Left hindlimb (tissue), 1 donor: ENCODE measurements at places on chromosomes 12 and 14.

- DNase-seq, result no peak
Observed at GRCh38 chr12:104182144-104182543, 33.4 kb upstream of the TXNRD1 start.

DNA sequence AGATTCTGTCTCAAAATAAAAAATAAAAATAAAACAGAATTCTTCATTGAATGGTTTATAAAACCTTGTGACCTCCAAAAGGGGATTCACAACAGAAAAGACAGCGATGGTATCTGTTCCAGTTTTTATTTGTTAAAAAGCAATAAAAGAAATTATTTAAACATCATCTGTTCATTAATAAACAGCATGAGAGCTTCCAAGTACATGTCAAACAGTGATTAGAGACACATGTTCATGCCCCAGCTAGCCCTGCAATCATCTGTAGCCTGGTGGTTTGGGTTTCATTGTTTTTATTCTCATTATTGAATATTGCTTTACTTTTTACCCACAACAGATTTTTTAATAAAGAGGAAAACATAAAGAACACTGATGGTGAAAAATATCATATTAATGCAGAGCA is 173.3 kb downstream of the ANO2 start:
- DNase-seq, result no peak

DNA sequence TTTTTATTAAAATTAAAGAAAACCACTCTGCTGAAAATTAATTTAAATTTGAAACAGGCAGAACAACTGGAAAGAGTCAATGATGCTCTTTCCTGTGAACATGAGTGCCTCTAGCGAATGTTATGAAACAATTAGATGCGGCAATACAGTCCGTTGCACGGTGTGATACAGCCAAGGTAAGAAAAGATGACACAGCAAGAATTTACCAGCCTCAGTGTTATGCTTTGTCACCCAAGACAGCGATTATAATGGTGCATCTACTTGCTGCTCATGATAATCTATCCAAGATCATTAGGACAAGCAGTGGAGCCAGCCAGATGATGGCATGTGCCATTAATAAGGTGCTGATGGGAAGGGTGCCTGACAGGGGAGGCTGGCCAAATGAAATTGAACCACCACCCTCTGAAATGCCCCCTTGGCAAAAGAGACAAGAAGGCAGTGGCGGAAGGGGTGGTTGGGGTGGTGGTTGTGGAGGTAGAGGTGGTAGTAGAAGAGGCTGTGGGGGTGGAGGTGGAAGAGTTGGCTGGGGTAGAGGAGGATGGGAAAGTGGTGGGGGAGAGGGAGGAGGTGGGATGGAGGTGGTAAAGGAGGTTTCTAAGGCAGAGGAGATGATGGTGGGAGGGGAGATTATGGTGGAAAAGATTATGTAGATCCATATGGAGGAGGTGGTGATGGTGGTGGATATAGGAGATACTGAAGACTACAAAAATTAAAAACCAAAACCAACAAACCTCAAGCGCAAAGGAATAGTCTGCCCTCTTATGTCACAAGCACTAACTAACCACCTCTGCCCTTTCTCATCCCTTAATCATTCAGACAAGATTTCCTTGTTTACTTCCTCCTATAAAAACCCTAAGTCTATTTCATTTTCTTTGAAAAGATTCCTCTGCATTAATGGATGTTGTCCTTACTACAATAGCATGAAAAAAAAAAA is 4.0 kb upstream of the RESF1 start:
- no peak for DNase-seq

DNA sequence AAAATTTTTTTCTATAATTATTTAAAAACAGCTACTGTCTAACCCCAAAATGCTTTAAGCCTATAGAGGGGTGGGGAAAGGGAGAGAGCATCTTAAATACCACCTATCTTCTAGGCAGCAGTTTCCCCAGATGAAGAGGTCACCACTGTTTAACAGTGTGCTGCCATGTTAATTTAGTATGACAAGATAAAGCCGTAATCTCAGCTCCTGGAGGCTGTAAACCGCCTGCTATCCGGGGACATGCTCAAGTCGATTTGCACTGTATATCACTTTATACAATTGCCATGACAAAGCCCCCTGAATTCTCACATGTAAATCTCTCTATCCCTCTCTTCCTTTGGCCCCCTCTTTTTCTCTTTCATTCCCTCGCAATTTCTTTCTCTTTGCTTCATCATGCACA is 68.5 kb downstream of the SOX5 start:
- DNase-seq, result no peak

GRCh38 chr14:103634156-103634555 is 5.1 kb downstream of the KLC1 start:
- DNase-seq, result no peak

GRCh38 chr12:15429262-15429661 is 107.0 kb downstream of the PTPRO start:
- no peak for DNase-seq

- DNase-seq, result no peak
Observed at GRCh38 chr12:125614058-125614457, 548.8 kb downstream of the AACS start.

GRCh38 chr14:36996133-36996856 is 176.1 kb downstream of the SLC25A21 start:
- DNase-seq, result no peak

DNA sequence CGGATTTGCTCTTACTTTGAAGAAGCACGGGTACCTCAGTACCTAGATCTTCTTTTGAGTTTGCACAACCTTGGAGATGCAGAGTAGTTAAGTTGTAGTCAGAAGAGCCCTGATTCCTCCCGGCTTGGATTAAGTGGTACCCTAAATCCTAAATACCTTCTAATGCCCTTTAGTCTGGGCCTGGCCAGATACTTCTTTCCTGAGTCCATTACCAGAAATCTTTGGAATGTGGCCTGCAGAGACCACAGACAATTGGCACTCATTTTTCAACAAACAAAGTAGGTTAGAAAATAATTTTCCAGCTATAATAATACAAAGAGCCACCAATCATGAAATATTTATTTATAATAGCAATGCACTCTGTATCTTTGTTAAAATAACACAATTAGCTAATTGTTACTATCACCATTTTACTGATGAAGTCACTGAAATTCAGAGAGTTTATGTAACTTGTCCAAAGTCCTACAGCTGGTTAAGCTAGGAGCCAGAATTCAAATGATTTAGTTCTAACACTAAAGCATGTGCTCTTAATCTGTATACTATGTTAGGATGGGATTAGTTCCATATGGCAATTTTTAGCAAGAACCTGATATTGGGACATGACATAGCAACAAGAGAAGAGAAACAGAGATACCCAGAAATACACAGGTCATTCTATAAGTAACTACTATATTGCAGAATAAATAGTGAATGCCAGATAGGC is 132.1 kb upstream of the PDZRN4 start:
- DNase-seq, result no peak

DNA sequence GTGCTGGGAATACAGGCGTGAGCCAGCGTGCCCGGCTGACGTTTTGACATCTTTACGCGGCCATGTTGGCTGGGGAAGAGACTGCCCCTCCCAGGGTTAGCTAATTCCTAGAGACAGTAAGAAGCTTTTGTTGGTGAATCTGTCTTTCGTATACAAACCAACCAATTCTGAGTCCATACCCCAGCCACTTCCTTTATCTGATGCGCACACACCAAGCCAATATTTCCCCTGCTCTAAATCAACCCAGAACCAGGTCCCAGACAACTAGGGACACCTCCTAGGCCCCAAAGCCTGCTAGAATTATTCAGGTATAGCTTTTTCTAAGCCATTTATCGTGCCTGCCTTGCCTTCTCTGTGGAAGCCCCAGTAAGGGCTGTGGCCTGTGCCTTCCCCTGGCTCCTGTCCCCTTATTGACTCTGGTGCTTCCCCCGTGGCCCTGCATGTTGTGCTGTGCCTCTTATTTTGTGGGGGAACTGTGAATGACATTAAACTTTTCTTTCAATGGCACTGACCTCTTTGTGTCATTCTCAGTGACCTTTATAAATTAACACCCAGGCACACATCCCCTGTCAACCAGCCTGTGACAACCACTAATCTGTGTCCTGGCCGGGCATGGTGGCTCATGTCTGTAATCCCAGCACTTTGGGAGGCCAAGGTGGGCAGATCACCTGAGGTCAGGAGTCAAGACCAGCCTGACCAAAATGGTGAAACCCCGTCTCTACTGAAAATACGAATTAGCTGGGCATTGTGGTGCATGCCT is 10.7 kb upstream of the EVL start:
- DNase-seq, result no peak

DNA sequence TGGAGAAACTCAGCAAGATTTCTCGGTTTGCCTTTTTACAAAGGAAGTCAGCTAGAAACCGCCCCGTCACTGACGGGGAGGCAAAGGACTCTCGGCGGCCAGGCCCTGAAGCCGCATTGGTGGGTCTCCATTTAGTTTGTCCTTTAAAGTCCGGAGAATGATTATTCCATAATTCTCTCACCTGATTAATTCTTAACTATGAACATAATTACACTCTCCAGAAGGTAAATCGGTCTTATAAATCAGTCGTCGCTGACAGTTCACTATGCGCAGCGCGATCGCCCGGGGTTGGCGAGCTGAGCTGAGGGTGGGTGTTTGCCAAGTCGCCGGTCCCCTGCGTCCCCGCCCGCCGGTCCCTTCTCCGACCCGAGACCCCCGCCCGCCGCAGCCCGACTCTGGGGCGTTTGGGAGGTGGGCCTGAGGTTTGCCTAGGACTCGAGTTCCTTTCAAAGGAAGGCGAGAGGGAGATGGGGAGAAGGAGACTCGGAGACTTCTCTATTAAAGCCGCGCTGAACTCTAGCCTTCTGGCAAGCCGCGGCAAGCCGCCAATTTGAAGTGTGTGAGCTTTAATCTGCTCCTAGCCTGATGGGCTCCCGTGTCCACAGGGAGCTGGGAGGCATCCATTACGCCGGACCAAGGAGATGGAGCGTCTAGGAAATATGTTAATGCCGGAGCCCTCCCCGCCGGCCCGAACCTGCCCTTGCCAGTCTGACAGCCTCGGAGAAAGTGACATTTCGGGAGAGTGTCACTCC is 392.9 kb downstream of the NOVA1 start:
- peak; percentile 61 for DNase-seq

DNA sequence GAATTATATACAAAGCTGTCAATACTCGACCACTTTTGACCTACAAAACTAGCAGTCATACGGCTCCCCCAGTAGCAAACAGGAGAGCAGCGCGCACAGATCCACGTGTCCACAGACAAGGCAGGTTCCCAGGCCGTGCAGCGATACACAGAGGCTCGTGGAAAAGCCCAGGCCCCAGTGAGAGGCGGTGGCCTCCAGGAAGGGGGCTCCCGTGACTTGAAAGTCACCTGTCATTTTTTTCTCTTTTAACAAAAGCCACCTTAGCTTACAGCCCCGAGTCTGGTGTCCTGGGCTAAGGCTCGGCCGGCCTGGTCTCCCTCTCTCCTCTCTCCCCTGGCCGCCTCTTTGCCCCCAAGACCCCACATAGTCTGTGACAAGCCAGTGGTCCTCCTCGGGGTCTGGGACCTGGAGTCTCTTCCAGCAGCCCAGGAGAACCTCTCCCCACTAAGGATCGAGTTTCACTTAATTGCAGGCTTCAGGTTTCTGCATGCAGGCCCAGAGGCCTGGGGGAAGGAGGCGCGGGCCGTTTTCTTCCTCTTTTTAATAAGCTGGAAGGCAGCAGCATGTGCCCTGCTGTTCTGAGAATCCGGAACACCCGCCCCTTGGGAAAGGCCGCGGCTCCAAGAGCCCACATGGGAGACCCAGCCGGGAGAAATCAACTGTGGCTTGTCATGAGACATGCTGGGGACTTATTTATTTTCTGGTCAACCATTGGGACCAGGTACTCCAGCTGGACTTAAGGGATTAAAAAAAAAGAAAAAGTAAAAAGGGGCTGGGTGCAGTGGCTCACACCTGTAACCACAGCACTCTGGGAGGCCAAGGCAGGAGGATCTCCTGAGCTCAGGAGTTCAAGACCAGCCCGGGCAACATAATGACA is 15.9 kb downstream of the NCOR2 start:
- DNase-seq, result peak; percentile 69

- no peak for DNase-seq
Observed at GRCh38 chr12:109855377-109855776, 22.2 kb upstream of the TRPV4 start.

- no peak for DNase-seq
Observed at GRCh38 chr12:108327621-108328344, 11.3 kb downstream of the CMKLR1 start.

- DNase-seq, result peak; percentile 88
Observed at GRCh38 chr12:51217968-51218606, at the start of gene POU6F1. Gene POU6F1 (minus strand): TSS chr12:51218062. CDS start chr12:51206836, 11,226 bp downstream.

- peak; percentile 7 for DNase-seq
Observed at GRCh38 chr14:101199028-101199770, 295.7 kb upstream of the RTL1 start.

GRCh38 chr12:94841904-94842610 is 161.4 kb downstream of the NDUFA12 start:
- no peak for DNase-seq

- DNase-seq, result no peak
Observed at GRCh38 chr14:23481362-23481970, 12.0 kb downstream of the NGDN start.

GRCh38 chr12:27861428-27862167 is 81.6 kb upstream of the MANSC4 start:
- peak; percentile 67 for DNase-seq

- no peak for DNase-seq
Observed at GRCh38 chr12:83958997-83959396, 953.6 kb downstream of the SLC6A15 start.

DNA sequence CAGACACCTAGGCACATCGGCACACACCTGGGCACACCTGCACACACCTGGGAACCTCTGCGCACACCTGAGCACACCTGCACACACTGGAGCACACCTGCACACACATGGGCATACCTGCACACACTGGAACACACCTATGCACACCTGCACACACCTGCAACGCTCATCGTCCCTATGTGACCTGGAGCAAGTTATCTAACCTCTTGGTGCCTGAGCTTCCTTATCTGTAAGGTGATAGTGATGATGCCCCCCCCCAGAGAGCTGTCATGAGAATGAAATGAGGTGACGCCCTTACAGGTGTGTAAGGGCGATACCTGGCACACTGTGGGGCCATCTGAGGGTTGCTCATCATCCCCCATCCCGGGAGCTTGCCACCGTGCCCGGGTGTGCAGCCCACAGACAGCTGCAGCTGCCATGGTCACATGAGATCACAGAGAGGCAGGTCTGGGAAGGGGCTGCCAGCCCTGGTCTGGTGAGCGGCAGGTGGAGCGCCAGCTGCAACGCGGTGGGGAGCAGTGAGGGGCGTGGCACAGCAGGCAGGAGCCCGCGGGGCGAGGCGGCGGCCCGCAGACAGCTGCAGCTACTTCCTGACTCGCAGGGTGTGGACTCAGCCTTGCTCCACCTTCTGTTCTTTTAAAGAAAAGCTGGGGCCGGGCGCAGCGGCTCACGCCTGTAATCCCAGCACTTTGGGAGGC is 59.9 kb upstream of the FBRSL1 start:
- peak; percentile 87 for DNase-seq

- no peak for DNase-seq
Observed at GRCh38 chr14:24915958-24916595, 133.9 kb downstream of the STXBP6 start.
